ENCODE measurements at places on chromosomes 2 and 18. TPM values are rescaled to one million over a fixed set of nuclear protein-coding genes. Genes with fewer than 3 reads are reported as not detected.

The FEV gene
- not detected for total RNA-seq

The ALLC gene
- total RNA-seq, result not detected

The C2orf66 gene
- 0.56 TPM for total RNA-seq

The TRABD2A gene
- total RNA-seq, result 1.7 TPM

The TUBA3E gene
- total RNA-seq, result not detected

Data from airway epithelial cell (primary cell).